Stimulated activated CD8-positive, alpha-beta memory T cell treated with anti-CD3 and anti-CD28 coated beads, Interleukin-2, amount 100 ng/mL, for 1 hour (primary cell): ENCODE measurements at places on chromosomes 1 and 21.

- DNase-seq = no peak
Measured at GRCh38 chr1:23768733-23769132, 9.5 kb upstream of the PITHD1 start.

GRCh38 chr1:20078171-20078651, 8.2 kb downstream of the PLA2G5 start:
- no peak for DNase-seq

GRCh38 chr1:35509558-35509957, 47.6 kb downstream of the KIAA0319L start:
- no peak for DNase-seq

- DNase-seq = no peak
Measured at GRCh38 chr1:227136210-227136820, 182.0 kb downstream of the CDC42BPA start.

DNA sequence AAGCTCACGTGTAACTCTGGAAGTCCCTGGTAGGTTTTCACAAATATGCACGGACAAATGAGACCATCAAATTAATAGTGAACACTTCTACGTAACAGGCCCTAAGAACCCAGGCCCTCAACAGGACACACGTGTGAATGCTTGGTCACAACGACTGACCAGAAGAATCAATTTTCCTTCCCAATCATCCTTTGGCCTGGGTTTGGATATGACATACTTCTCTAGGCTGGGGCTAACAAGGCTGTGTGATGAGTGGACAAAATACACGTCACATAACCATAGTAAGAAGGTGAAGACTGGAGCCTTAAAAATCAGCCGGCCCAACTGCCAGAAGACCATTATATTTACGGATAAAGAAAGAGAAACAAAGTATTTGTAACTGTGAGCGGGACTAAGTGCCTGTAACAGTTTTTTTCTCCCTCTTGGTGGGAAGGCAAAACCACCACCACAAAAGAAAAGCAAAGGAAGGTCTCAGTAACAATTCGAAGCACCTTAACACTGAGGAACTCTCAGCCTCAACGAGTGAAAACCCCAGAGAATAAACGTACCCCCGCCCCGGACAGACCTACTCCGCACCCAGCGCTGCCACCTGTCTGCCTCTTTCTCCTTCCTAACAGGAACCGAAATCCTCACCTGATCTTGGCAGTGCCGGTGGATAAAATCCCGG, 450 bp downstream of the SDE2 start:
- no peak for DNase-seq

GRCh38 chr1:6960291-6960811, 175.1 kb downstream of the CAMTA1 start:
- DNase-seq = no peak

GRCh38 chr1:1004780-1005697, 5.1 kb upstream of the HES4 start:
- no peak for DNase-seq

DNA sequence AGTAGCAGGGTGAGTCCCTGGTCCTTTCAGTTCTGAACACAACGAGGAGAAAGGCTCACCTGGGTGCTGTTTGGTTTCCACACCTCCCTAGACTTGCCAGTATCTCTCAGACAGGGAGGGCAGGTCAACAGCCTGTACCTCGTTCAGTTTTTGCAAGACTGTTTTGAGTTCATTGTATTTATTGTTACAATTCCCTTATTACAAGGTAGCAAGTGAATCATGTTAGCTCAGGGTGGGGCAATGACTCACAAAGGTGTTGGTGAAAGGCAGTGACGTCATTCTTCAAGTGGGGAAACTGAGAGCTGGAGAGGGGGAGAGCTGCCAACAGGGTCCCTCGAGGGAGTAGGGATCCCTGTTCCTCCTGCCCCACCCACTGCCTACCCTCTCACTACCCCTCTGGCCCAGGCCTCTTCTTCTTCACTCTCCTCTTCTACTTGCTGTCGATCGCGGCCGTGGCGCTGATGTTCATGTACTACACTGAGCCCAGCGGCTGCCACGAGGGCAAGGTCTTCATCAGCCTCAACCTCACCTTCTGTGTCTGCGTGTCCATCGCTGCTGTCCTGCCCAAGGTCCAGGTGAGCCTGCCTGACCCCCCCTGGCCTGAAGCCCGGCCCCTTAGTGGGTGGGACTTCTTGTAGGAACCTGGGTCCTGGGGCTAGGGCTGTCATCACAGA, 13.4 kb downstream of the SERINC2 start:
- DNase-seq = no peak

- DNase-seq = no peak
Measured at GRCh38 chr1:187153047-187153446, 324.3 kb downstream of the PLA2G4A start.

- no peak for DNase-seq
Measured at GRCh38 chr1:183553764-183554163, 36.5 kb downstream of the NCF2 start.

DNA sequence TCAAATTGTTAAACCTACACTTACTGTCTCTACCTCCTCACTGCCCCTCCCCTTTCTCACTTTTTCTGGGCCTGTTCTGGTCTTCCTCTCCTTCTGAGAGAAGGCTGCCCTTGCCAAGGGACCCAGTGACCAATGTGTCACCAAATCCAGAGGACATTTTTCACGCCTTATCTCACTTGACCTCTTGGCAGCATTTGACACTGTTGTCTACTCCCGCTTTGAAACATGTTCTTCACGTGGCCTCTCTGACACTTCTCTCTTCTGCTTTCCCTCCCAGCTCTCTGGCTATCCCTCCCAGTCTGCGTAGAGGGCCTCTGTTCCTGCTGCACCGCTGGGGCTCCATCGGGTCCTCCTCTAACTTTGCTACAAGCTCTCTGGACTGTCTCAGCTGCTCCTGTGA, 25.3 kb downstream of the KCNQ4 start:
- DNase-seq = no peak

DNA sequence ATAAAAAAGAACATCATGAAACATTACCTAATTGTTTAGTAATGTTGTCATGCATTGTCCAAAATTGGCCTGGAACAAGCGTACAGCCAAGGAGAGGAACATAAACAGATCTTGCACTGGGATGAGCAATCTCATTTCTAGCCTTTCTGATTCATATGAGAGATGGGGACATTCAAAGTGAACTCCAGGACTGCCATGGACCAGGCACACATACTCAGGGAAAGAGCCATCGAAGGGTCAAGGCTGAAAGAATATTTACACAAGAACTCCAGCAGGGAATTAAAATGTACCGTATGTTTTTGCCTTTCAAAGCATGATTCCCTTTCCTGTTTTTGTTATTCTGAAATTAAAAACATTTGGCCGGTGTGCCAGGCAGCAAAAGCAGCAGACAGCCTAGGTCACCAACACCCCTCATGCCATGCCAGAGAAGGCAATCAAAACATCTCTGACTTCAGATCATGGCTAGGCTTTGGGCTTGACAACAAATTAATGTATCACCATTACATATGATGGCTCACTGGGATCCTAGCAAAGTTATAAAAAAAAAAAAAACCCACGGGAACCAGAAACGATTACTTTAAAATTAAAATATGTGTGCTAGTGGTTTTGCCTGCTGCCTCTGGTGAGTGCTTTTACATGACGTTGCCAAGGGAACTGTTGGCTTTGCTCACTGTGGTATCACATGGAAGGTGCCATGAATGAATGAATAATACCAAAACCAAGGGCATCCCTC, 159.8 kb downstream of the TGFBR3 start:
- no peak for DNase-seq

GRCh38 chr1:92679980-92680379, 104.9 kb downstream of the EVI5 start:
- no peak for DNase-seq

- no peak for DNase-seq
Measured at GRCh38 chr21:44531606-44532564, 8.1 kb downstream of the KRTAP10-1 start.

DNA sequence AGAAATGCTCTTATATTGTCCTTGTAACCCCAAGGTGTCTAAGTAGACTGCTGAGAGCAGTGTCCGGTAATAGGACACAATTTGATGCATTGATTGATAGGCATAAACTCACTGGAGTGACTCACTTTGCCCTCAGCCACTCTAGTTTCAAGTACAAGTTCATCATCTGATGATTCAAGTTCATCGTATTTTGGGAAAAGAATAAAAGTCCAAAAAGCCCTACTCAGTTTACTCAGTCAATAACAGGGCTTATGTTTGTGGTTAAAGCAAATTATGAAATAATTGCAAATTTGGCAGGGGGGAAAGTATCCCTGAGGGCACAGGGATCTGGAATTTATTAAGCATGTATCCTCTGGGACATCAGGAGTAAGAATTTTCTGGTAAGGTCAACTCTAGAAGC, 7.6 kb upstream of the ATF3 start:
- no peak for DNase-seq

GRCh38 chr1:156885880-156886355, 7.6 kb upstream of the PEAR1 start:
- no peak for DNase-seq

- DNase-seq = no peak
Measured at GRCh38 chr1:27542463-27543273, 52.7 kb upstream of the WASF2 start.

DNA sequence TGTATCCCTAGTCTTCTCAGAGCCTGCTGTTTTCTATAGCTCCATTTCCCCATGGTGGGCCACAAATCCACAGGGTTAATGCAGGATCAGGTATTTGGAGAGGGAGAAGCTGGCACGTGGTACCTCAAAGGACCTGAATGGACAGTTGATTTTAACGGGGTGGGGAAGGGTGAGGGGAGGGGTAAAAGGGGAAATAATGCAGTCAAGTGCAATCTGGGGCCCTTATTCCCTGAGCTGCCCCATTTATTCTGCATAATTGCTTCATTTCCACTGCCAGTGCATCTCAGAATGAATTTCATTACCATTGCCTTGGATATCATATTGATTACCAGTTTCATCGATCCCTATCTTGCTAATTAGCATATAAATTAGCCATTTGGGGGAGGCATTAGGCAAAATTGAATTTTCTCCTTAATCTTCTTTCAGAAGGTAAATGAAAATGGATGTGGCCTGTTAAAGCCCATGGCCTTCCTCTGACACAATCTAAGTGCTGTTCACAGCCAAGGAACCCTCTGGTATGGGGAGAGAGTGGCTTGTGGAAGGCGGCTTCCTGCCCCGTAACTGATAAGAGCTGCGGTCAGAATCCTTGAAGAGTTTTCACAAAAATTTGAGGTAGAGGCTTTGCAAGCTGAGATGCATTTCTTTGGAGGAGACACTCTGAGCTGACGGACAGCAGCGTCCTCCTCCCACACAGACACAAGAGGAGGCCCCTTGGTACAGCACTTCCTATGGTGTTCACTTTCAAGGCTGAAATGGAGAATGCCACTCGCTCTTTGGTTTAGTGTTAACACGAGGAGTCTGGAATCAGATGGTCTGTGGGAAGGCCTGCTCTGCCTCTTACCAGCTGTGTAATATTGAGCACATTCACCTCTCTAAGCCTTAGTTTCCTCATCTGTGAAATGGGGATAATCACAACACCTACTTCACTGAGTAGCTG, 34.4 kb downstream of the PHC2 start:
- DNase-seq = no peak

- DNase-seq = no peak
Measured at GRCh38 chr1:97621955-97622354, 298.9 kb downstream of the DPYD start.

- no peak for DNase-seq
Measured at GRCh38 chr1:62628506-62628905, 31.2 kb downstream of the ANGPTL3 start.

- DNase-seq = no peak
Measured at GRCh38 chr1:216587715-216588114, 135.5 kb downstream of the ESRRG start.

DNA sequence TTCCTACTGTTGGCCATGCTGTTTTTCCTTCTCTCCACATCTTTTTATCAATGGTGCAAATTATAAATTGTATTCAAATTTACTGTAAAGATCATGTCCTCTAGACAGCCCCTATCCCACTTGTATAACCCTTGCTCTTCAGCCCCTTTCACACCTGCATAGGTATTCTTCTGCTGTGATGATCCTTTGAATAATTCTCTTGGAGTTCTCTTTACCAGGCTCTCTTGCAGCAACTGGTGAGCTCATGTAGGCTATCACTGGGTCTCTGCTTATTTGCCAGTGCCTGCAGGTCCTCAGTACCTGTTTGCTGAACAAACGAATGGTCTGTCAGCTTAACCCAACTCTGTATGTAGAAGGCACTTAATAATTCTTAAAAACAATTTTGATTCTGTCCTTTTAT, 8.2 kb downstream of the PTPRC start:
- DNase-seq = no peak

GRCh38 chr21:29888437-29888836, 51.4 kb downstream of the GRIK1 start:
- DNase-seq = no peak

DNA sequence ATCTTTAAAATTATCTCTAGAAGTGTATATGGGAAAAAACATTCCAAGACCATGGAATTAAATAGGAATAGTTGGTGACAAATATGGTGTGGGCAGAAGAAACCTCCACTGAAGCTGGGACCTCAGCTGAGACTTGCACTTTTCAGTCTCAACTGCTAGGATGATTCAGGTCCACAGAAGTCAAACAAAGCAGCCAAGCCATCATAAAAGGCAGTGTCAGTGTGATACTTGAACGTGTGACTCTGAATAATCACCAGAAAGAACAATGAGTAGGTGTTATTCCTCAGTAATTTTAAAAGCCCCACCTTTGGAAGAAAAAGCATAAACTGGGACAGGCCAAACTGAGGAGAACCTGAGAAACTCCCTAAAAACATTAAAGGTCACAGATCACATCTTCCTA, 90.7 kb downstream of the ZNF281 start:
- DNase-seq = no peak

DNA sequence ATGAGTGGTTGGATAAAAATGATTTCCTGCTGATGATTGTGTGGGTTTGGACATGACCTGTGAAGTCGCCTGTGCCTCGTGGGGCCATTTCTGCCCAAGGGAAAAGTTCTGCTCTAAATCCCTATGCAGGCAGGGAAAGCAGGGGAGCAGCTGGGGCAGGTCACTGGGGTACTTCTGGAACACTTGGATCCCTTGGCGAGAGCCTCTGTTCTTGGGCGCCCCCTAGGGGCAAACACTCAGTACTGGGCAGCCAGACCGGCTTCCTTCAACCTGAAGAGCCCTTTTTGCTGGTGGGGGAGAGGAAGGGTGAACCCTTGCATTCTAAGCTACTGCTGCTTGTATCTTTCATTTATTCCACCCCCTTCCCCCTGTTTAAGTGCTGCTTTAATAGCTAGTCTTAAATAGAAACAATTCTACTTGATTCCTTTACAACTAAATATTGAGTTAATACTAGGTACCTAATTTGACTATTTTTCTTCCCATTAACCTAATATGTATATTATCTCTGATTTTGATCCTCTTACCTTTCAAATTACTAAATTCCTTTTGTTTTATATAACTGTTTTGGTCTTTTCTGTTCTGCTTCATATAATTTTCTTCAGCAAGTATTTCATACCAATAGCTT, 5.1 kb upstream of the CLEC20A start:
- no peak for DNase-seq

- no peak for DNase-seq
Measured at GRCh38 chr1:70090875-70091274, 114.5 kb downstream of the LRRC40 start.

- no peak for DNase-seq
Measured at GRCh38 chr1:4019147-4019521, 119.1 kb upstream of the C1orf174 start.

DNA sequence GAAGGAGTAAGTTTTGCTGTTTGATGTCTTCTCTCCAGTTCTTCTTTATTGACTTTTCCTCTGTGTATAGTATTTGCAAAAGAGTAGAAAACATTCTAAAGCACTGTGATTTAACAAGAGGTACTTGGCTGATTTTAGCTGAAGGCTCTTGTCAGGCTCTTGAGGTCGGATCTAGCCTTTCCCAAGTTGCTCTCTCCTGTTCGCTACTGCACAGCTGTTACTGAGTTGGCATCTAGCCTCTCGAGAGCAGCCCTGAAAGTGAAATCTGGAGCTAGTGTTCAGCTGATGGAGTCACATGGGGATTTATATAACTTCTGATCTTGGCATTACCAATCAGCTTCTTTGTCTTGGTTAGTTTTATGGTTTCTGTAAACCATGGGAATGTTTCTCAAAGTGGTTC, 193.1 kb downstream of the RYR2 start:
- DNase-seq = no peak
